Activated CD4-positive, alpha-beta T cell treated with anti-CD3 and anti-CD28 coated beads, Interleukin-2, amount 50 U/mL, for 48 hours (primary cell): ENCODE measurements at places on chromosomes 4 and X.

GRCh38 chrX:140764401-140764919 is 54.9 kb downstream of the LINC00632 start:
- peak; percentile 11 for DNase-seq

DNA sequence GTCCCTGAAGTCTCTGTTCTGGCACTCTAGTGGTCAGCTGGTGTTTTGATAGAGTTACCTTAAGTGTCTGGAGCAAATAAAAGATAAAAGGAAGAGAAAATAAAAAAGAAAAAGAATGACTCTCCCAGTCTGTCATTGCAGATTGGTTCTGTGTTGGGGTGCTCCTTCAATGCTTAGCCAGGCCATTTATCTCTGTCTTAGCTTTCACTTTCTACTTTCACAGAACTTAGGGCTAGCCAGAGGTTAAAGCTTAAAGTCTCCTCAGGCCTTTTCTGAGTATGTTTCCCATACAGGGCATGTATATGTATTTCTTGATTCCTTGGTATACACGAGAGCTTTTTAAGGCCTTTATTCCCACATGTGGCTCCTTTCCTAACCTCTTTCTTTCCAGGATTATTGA is 83.1 kb upstream of the TEX13D start:
- DNase-seq = no peak

DNA sequence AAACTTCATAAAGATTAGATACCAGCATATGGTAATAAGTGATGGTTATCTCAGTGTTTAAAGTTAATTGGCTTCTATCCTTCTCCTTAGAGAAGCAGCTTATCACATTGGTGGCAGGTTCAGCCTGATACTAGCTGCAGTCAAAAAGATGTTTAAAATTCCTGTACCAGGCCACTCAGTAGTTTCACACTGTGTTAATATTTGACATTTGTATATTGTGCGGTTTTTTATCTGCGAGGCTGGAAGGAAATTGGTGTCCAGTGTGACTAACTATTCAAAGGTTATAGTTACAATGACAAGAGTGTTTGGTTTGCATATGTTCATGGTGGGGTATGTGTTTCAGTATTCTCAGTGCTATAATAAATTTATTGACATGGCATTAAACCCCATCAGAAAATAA is 27.5 kb upstream of the TBC1D8B start:
- no peak for DNase-seq

DNA sequence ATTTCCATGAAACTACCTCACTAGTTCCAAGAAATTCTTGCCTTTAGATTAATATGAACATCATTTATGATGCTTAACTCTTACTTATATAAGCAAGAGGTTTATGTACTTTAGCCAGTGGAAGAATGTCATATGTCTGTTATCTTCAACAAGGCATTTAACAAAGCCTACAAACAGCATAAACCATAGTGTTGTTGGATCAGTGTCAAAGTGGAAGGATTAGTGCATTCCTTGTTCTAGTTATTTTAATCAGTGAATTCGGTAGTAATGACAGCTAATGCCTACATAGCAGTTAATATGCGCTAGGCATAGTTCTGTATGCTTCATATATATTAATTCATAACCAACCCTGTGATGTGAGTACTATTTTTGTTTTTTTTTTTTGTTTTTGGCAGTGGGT is 3.1 kb downstream of the PI4K2B start:
- no peak for DNase-seq

DNA sequence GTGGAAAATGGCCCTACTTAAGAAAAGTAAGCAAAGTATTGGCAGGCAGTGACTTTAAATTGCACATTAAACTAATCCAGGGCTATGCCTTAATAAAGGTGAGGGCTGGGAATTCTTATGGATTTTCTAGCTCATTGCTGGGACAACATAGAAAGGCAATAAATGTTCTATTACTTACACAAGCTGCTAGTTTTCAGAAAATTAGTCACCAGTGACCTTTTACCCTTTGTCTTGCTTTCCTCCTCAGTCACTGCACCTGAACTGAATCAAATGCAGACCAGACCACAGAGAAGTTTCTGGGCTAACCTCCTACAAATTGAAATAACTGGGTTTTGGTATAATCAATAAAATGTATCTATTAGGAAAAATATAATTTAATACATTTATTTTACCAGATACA is 694.4 kb upstream of the FAM241A start:
- DNase-seq = no peak

DNA sequence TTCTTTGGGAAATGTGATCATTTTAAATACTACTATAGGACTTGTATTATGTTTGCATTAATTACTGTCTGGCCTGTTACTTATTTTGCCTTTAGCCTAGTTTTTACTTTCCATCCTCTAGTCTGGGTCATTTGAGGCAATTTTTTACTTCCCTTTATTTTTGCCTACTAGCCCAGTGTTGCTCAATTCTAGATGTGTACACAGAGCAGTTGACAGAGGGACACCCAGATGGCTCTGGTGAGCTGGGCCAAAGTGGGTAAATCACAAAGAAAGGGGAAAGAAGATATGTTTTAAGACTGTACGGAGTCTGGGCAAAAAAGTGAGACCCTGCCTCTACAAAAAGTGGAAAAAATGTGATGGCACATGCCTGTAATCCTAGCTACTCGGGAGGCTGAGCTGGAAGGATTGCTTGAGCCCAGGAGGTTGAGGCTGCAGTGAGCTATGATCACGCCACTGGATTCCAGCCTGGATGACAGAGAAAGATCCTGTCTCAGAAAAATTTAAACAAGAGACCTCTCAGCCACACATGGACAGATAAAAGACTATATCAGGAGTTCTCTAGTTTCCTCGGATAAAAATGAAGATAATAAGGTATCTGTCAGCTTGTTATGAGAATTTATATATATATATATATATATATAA is 35.7 kb downstream of the APOO start:
- no peak for DNase-seq

- DNase-seq = no peak
Measured at GRCh38 chrX:142860944-142861343, 164.8 kb upstream of the SPANXN4 start.

DNA sequence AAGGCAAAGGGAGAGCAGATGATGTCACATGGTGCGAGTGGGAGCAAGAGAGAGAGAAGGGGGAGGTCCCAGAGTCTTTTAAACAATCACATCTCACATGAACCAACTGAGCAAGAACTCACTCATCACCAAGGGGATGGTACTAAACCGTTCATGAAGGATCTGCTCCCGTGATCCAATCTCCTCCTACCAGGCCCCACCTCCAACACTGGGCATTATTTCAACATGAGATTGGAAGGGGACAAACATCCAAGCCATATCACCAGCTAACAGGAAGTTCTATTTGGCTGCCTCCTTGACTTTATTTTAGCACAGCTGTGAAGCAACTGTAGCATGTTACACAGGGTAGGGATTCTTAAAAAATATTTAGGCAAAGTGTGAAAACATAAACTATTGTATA is 102.5 kb downstream of the DDIT4L start:
- no peak for DNase-seq

- peak; percentile 20 for DNase-seq
Measured at GRCh38 chr4:1008840-1009541, 2.4 kb upstream of the FGFRL1 start.

GRCh38 chr4:60945641-60946040 is 254.5 kb upstream of the ADGRL3 start:
- no peak for DNase-seq

- DNase-seq = no peak
Measured at GRCh38 chr4:112199041-112199440, 32.5 kb upstream of the AP1AR start.

DNA sequence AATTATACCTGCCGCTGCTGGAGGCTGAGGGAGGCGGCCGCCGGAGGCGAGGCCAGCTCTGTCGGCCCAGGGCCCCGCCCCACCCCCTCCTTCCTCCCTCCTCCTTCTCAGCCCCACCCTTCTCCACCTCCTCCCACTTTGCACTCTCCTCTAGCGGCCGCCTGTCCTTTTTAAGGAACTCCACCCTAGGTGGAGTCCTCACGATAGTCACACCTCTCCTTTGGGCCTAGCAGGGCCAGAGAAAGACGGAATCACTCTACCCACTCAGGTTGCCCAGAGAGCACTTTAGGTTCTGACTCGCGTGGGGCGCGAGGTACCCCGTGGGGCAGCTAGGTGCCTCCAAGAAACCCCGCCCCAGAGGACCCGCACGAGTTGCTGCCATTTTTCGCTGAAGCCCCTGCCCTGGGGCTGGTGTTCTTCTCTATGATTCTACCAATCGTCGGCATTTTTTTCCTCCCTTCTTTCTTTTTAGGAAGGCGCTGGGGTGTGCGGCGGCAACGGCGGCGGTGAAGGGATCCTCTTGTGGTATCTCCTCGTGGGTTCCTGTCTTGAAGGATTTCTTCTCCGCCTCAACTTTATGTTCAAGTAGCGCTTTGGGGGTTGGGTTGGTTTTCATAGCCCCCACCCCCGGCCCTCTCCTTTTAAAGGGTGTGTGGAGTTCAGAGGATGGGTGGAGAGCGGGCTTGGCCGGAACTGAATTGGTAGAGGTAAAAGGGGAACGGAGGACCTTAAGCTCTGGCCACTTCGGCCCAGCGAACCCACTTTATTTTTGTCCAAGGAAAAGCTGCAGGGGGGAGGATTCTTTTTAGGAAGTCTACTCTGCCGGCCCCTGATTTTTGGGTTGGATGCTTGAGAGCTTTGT is at the start of gene KLF8:
KLF8 (plus strand) TSS at position 136 of the 862 bp plus-strand sequence. CDS start 979 bp downstream, outside the sequence.
- peak; percentile 54 for DNase-seq

DNA sequence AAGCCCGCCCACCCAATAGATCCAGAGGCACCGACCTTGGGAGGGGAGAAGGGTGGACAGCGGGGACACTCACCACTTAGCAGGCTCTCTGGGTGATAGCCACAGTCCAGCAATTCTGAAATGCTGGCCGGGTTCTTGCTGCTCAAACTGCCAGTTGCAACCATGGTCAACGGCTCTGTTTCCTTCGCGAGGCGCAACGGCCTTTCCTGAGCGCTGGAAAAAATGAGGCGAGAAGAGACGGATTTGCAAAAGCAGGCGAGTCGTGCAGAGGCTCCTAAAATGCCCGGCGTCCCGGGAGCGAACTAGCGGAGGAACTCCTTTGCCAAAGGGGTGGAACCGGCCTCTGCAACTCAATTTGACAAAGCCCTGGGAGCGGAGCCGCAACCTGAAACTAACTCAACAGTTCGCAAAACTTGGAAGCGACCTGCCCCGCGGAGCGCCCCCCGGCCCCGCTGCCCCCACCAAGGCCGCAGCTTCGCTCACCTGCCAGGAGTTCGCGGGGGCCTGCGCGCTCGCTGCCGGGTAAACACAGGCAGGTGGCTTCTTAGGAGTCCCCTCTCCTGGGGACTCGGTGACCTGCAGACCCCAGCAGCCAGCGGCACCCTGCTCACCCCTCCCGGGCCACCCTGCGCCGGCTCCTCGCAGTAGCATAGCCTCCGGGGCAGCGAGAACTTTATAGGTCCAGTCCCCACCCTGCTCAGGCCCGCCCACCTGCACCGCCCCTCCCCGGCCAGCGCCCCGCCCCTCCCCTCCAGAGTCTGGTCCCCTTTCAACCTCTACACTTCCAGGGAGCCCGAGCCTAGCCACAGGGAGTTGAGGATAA is at the start of gene DDIT4L:
DDIT4L (minus strand) TSS at position 649 of the 823 bp plus-strand sequence; CDS start at position 164, 485 bp downstream.
- peak; percentile 19 for DNase-seq

- DNase-seq = no peak
Measured at GRCh38 chr4:85788604-85789003, 313.7 kb downstream of the ARHGAP24 start.

GRCh38 chr4:124092541-124092984 is 620.0 kb downstream of the ANKRD50 start:
- no peak for DNase-seq

- no peak for DNase-seq
Measured at GRCh38 chrX:1327651-1328304, 8.8 kb upstream of the IL3RA start.

- no peak for DNase-seq
Measured at GRCh38 chrX:100831219-100831946, 11.2 kb downstream of the CSTF2 start.

DNA sequence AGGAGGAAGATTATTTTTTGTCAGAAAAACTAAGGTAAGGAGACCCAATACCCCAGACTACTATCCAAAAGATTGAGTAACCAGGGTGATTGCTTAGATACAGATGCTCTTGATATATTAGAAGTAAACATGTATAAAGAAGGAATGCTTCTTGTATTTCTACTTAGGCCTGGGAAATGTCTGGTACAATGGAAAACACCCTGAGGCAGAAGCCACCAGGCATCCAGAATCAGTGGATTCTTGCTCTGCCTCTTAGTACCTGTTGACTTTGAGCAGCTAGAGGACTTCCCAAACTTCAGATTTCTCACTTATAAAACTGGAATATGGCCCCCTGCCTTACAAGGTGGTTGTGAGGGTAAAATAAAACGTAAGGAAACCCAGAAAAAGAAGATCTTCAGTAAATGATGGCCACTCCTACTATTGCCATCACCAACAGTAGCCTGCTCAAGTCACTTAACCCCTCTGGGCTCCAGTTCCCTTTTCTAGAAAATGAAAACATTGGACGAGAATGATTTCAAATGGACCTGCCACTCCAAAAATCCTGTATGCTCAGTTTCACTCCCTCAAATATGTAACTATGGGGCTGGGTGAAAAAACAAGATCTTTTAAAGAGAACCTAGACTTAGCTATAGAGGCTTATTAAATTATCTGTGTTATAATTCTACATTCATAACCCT is 56.6 kb downstream of the AMELX start:
- DNase-seq = no peak

DNA sequence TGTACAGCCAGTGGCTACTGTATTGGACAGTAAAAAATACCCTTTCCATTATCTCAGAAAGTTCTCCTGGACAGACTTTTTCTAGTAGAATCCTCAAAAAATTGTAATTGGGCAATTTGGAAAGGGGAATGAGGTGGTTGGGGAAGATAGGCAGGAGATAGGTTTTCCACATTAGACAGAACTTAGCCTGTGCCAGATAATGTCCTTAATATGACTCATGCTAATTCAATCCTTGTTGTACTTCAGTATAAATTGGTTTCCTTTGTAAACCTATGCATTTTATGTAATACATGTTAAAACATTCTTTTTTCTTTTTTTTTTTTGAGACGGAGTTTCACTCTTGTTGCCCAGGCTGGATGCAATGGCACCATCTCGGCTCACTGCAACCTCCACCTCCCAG is 8.9 kb downstream of the EIF4E start:
- DNase-seq = no peak
